Activated T-cell treated with anti-CD3 and anti-CD28 coated beads for 48 hours (primary cell): ENCODE measurements at places on chromosomes 2 and 18.

DNA sequence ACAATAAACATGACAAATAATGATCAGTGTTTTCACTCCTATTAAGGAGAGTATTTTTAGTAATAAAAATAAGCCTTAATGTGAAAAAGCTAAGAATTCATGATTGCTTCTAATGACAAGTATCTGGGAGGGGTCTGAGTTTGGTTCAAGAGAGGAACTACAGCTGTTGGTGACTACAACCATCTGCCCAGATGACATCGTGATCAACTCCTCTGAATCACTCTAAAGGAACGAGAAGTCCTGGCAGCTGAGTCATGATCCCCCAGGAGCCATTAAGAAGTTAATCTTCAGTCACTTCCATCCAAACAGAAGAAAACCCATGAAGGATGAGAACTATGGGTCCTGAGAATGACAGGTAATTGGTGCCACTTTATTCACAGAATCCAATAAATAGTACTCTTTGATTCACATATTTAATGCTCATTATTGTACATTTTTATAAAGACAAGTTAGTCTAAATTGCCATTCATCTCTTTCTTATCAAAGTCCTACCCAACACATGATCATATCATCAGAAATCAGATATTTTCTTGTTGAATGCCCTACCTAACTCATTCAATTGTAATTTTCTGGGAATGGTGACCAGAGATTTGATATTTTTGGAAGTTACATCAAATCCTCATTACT, 6.8 kb downstream of the TFPI start:
- no peak for DNase-seq

DNA sequence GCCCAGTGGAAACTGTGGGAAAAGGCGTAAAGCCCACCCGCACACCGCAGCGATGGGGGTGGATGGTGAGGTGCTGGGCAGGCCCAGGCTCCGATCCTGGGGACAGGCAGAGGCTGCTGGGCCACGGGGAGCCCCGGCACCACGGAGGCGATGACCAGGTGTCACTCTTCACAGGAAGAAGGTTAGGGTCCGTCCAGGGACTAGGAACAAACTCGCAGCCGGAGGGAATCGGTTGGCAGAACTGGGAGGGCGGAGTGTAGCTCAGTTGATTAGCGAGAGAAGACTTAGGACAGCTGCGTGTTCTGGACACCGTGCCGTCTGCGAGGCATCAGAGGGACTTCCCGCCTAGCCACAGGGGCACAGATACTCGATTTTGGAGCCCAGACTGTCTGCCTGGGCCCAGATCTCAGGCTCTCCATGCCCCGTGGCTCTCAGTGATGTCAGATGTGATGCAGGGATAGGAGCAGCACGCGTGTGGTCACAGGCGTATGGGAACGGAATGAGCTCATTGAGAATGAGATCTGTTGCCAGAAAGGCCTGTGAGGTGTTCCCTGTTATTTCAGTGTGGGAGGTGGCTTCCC, 16.1 kb upstream of the ALLC start:
- DNase-seq: no peak

DNA sequence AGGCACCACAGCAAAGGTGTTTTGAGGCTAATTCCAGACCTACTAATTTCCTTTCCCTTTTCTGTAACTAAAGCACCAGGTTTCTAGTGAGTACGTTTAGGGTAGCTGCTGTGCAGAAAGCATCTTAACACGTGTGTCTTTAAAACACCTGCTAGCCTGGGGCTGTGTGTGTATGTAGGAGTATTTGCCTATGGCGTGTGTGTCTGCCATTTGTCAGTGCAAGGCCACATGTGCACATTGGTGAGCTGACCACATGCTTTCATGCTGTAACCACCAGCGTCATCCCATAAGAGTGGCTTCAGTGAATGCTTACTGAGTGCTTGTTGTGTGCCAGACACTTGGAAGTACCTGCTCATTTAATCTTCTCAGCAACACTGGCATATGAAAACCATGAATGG, 241.6 kb downstream of the SEPTIN10 start:
- DNase-seq: no peak

- no peak for DNase-seq
Measured at GRCh38 chr2:241925277-241925676, 55.7 kb downstream of the RTP5 start.

DNA sequence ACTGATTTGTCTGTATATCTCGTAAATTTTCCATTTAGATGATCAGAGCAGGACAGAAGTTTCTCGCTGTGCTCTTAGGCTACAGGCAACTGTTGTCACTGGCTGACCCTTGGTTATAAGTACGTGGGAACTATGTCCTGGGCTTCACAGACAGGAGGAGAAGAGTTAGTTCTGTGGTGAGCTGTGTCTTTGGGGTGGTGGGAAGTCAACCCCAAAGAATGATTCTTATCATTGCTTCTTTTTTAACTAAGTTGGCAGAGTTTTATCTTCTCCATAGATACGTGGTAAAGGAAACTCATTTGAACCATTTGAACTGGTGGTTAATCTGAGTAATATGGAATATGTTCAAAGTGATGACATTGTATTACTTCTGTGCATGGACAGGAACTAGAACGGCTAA, 230.6 kb upstream of the EPAS1 start:
- DNase-seq: no peak
